ENCODE measurements at places on chromosomes 1 and 21.

DNA sequence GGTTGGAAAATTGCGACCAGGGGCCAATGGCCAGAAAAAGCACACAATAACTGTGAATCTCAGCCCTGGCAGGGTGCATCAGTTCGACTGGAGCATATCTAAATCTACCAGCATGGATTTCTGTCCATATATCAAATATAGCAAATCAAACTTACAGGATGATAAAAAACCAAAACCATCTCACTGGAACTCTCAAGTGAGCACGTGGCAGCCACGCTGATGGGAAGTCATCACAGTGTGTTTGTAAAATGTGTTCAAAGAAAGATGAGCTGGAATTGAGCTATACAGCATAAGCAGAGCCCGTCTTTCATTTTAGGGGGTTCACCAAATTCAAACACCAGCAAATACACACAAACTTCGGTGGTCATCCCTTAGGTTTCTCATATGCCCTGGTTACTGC, 610.1 kb downstream of the AJAP1 start:
- DNase-seq, result no peak

DNA sequence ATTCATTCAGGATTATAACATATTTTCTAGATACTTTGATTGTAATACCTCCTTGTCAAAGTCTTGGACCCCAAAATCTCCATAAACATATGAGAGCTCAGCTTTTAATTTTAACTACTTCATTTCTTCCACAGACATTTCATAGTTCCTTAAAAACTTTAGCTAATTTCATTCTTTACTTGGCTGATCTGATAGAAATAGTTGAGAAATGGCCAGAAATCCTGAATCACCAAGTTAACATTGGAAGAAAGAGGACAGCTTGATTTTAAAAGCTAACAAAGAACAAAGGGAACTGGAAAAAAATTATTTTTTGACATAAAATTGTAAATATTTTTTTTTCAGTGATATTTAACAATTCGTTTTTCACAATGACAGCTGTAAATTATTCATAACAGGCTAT, 216.5 kb downstream of the NTNG1 start:
- DNase-seq, result no peak

DNA sequence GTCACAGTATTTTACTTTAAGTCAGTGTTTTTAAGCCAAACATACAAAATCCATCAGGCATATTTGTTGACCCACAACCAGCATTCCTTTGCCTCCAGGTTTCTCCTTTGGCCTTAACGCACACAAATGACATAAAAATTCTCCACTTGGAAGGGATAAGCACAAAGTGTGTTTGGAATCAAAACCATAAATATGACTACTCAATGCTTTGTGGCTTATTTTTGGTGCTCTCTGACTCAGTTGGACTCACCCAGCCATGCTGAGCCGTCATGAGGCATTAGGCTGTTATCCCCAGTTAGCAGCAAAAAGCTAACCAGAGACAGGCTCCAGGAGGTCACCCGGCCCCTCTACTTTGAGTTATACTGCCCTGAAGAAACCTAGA, 948 bp downstream of the PRUNE1 start:
- no peak for DNase-seq

DNA sequence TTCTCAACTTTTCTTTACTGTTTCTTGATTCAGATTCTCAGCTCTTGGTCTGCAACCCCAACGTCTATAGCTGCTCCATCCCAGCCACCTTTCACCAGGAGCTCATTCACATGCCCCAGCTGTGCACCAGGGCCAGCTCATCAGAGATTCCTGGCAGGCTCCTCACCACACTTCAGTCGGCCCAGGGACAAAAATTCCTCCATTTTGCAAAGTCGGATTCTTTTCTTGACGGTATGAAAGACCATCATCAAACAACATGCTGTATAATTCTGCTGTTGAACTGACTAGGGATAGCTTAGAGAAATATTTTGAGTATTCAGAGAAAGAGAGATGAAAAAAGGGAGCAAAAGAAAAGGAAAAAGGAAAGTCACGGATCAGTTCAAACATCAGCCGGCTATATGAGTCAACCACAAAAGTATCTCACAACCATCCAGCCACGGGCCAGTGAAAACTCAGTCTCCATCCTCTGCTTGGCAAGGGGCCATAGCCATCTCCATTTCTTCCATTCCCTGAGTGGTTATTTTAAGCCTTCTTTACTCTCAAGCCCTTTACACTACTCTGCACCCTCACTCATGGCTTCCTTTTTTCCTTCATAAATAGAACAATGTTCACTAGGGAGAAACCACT, 14.1 kb downstream of the DNASE2B start:
- no peak for DNase-seq

- no peak for DNase-seq
Measured at GRCh38 chr21:36643374-36644250, 55.3 kb upstream of the SIM2 start.

DNA sequence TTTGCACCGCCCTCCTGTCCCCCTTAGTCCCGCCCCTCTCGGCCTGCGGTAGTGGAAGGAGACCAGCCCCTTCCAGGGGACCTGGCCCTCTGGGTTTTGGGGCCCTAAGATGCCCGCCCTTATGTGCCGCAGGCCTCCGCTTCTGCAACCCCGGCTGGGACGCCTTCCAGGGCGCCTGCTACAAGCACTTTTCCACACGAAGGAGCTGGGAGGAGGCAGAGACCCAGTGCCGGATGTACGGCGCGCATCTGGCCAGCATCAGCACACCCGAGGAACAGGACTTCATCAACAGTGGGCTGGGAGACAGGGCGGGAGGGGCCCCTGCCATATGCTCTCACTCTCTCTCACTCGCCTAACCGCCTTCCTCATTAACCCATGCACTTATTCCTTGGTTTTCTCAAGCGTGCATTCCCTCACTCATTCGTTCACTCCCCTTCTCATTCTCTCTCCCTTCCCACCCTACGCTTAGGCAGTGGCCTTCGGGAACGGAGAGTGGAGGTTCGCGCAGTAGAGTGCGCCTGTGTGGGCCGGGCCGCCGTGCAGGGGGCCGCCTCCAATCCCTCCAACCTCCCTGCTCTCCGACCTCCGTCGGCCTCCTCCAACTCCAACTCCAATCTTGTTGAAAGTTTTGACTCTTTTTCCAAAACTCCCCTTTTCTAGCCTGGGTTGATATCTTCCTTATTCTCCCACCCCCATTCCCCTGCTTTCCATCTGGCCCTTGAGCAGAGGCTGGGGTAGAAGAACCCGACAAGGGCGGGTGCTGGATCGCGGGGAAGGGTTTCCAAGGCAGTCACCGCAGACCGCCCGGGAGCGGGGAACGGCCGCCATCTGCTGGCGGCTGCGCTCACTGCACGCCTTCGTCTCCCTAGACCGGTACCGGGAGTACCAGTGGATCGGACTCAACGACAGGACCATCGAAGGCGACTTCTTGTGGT, 15.2 kb downstream of the BCAN start:
- no peak for DNase-seq

GRCh38 chr1:234214129-234214910, 158.9 kb upstream of the COA6 start:
- DNase-seq, result no peak

DNA sequence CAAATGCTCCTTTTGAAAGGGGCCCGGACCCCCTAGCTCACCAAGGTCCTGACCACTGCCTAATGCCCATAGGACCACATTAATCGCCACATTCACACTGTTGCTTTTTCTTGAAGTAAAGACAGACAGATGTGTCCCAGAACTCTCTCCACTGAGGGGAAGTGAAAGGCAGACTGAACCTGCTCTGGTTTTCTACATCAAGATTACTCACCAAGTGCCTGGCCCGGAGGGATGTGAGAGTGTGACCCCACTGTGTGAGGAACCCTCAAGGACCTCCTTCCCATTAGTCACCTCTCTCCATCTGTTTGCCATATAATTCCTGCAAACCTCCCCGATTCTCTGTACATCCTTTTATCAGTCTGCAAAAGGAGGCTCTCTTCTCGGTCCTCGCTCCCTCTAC, 381.5 kb downstream of the OMA1 start:
- no peak for DNase-seq

DNA sequence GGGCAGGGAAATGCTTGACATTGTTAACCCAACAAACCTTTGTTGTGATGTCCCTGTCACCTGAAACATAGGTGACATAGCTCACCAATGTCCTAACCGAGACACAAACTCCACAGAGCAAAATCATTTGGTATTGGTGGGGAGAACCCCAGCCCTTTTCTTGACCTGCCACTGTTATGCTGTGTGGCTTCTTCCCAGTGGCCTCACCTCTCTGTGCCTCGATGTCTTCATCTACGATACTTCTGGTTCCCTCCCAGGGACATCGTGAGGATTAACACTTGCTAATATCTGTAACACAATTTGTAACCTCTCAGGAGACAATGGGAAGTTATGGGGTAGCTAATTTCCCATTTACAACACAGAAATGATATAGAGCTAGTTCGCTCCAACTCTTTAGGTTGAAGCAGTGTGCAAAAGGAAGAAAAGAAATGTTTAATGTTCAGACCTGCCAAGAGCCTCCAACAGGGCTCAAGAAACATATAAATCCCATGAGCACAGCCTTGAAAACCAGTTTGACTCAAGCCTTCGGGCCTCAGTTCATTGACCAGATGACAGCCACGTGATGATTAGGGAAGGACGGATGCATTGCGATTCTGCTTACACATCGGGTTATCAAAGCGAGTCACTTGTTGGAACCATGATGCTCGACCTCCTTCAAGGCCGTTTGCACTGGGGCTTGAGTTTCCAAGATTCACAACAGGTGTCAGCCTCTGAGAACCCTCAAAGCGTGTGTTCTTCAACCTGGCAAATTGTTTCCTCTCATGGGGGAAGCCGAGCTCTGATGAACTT, 37.8 kb upstream of the TMEM51 start:
- no peak for DNase-seq

- DNase-seq, result no peak
Measured at GRCh38 chr1:30648408-30649000, 74.9 kb downstream of the MATN1 start.

- no peak for DNase-seq
Measured at GRCh38 chr1:32246888-32247273, at the start of gene FAM167B. Gene FAM167B (plus strand): TSS chr1:32247222. CDS start chr1:32247422, 200 bp downstream.

DNA sequence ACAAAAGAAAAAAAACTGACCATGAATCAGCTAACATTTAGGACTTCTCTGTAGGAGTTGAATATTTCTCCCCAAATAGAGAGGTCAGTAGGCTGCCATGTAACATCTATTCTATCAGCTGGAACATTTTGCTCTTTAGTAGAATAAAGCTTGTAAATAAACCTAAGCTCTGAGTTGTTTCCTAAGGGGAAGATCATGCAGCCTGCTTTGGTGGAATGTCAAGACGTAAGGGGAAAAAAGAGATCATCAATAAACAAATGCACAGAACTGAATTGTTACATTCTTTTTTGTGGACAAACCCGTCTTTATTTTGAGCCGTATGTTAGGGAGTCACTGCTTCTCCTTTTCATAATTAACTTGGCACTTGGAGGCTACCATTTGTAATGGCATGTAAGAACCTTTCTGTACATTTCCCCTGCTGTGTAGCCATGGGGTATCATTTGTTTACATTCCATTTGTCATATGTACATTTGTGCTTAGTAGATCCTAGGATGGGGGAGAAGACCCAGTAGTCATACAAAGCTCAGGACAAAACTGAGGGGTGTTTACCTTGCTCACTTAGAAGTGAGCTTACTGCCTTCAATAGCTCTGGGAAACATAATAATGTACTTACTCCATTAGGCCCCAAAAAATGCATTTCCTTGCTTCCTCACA, 10.8 kb upstream of the PALMD start:
- DNase-seq, result no peak

DNA sequence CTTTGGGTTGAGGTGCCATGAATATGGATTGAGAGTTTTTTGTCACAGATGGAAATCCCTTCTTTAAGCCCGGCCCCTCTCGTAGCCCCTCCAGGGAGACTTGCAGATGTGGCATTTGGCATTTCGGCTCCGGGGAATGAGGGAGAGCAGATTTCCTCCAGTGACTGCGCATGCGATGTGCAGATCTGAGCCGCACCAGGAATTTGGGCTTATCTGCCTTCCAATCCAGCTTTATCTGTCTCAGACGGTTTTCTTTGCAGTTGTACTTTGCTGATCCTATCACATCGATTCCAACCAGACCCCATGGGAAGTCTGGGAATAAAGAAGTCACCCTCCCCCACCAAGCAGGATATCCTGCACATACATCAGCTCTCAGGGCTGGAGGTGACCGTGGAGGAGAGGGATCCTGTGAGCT, 11.7 kb downstream of the KIF26B start:
- no peak for DNase-seq

DNA sequence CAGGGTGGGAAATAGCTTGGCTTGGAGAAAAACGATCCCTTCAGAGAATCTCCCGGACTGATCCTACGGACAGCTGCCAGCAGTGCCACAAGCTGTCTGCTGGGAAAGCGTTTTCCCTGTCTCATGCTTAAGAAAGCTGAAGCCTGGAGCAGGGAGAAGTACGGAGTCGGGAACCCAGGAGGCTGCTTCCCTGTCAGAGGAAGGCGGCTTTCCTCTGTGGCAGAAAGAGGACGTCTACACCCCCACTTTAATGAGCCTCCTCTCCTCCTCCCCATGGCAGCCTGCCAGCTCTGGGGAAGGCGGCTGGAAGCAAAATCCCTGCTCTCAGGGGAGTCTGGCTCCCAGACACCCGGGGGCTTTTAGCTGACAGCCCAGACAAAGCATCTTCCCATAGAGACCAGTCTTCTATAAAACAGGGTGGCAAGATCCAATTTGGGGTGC, 7.3 kb downstream of the KIF21B start:
- DNase-seq, result no peak

- no peak for DNase-seq
Measured at GRCh38 chr1:151273924-151274466, 8.1 kb upstream of the ZNF687 start.

DNA sequence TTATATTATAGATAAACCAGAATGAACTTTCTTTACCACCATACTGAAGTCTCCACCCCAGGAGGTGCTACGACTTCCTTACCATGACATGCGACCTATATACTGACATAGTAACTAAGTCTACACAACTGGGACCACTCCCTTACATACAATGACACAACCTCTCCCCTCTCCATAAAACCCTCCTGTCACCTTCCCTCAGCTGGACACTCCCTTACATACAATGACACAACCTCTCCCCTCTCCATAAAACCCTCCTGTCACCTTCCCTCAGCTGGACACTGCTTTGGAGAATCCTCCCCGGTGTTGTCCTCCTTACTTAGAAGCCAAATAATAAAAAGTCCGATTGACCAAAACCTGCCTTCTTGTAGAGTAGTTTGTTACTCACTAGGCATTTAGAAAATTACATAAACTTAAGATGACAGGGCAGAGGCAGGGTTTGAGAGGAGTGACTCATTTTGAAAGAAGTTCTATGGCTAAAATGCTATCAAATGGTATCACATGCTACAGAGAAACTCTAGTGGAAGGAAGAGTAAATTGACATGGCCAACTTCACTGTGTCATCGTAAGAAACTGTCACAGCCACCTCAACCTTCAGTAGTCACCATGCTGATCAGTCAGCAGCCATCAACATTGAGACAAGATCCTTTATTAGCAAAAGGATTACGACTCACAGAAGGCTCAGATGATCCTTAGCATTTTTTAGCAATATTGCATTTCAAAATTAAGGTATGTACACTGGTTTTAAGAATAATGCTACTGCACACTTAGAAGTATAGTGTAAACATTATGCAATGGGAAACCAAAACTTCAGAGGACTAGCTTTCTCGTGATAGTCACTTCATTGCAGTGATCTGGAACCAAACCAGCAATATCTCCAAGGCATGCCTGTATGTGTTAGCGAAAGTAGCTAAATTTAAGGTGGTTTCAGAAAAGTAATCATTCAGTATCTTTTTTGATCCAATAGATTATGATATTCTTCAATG, 56.4 kb downstream of the AHCTF1 start:
- no peak for DNase-seq

- no peak for DNase-seq
Measured at GRCh38 chr1:184896000-184896399, 78.3 kb downstream of the NIBAN1 start.

All from cortex of kidney (tissue), 1 donor.